IPS DF 19.7 (cell line): ENCODE measurements at places on chromosomes 16 and 17.

DNA sequence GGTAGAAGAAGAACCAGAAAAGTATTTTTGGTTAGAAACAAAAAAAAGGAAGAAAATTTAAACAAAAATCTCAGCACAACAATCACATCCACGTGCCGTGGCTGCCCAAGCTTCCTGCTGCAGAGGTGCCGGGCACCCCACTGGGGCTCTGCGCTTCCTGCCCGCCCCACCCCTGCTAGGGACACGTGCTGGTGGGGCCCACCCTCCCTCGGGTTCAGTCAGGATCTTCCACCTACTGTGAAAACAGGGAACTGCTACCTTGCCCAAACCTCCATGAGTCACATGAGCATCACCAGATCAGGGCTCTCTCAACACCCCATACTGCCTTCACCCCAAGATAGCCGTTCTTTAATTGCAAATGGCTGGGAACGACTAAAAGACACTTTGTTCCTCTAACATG lies 24.4 kb upstream of the CYTH1 start:
- DNase-seq: no peak

GRCh38 chr17:61065263-61065773 lies 334.3 kb upstream of the TBX2 start:
- DNase-seq: no peak

DNA sequence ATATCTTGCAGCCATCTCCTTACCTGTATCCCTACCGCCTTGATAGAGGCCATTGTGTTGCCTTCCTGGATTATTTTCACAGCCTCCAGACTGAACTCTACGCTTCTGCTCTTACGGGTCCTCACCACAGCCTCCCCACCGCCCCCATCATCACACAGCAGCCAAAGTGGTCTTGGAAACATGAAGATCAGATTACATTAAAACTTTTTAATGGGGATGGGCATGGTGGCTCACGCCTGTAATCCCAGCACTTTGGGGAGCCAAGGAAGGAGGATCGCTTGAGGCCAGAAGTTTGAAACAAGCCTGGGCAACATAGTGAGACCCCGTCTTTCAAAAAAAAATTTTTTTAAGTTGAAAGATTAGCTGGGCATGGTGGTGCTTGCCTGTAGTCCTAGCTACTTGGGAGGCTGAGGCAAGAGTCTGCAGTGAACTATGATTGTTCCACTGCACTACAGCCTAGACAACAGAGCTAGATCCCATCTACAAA lies 150.5 kb downstream of the NPIPB5 start:
- no peak for DNase-seq

- DNase-seq: no peak
Measured at GRCh38 chr17:17041018-17041521, 1.2 kb upstream of the MPRIP start.

DNA sequence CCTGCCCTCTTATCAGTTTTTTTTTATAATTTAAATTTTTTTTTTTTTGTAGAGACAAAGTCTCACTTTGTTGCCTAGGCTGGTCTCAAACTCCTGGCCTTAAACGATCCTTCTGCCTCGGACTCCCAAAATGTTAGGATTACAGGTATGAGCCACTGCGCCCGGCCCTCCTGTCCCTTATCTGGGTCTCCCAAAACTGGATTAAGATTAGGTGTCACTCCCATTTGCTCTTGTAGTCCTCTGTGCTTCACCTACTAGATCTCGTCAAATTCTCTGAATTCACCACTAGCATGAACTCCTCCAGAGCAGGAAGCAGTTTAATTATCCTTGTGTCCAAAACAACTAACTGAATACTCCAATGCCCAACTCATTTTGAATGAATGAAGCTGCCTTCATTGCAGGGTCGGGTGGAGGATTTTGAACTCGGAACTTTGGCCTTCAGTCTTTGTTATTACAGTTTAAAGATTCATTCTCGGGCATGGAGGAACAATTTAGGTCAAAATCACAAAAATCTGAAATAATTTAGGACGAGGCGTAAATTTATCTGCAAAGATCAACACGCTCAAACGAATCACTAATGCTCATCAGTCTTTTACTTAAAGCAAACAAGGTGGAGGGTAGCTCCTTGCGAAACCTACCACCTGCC lies 802 bp upstream of the ATXN2L start:
- no peak for DNase-seq

DNA sequence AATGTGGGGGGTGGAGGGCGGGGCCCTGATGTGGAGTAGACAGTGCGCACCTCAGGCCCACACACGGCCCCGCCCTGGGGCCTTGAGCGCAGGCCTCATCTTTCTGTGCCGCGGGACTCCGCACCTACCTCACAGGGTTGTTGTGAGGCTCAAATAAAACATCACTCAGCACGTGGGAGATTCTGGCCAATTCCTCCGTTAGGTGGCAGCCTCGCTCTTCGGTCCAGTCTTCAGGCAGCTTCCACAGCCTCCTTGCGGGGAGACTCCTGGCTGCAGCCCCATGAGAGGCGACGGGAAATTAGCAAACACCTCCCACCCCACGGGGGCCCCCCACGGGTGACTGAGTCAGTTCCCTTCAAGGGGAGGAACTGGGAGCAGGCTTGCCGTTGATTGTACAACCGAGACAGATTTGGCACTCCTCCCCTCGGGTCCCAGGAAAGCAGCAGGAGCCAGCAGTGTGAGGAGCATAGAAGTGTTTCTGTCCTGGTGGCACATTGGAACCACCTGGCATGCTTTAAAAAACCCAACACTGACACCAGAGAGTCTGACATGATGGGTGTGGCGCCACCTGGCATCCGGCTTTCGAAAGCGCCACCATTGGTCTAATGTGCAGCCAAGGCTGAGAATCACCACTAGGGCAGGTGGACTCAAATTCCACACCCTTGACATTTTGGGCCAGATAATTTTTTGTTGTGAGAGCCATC lies 7.6 kb downstream of the MRM1 start:
- no peak for DNase-seq

- no peak for DNase-seq
Measured at GRCh38 chr17:77740481-77740880, 218.0 kb upstream of the TNRC6C start.

DNA sequence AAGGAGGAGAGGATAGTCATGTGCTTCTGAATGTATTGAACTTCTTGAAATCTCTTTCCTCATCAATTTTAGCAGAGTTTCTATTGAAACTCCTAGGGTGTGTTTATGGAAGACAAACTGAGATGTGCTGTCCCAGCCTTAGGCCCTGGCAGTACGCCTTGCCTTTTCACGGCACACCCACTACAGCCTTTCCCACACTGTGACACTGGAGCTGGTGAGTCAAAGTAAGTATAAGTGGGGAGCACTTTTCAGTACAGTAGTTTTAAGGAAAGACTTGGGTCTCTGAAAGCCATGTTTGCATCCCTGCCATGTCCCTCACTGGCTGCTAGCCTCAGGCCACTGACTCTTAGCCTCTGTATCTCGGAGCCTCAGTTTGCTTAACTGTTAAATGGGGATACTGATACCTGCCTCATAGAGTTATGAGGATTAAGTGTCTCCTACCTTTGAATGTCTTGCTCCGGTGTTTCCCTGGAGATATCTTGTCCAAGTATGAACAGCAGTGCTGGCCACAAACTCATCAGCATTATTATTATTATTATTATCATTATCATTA lies 144.7 kb upstream of the CRHR1 start:
- no peak for DNase-seq

- DNase-seq: no peak
Measured at GRCh38 chr17:10156948-10157607, 41.3 kb downstream of the GAS7 start.

DNA sequence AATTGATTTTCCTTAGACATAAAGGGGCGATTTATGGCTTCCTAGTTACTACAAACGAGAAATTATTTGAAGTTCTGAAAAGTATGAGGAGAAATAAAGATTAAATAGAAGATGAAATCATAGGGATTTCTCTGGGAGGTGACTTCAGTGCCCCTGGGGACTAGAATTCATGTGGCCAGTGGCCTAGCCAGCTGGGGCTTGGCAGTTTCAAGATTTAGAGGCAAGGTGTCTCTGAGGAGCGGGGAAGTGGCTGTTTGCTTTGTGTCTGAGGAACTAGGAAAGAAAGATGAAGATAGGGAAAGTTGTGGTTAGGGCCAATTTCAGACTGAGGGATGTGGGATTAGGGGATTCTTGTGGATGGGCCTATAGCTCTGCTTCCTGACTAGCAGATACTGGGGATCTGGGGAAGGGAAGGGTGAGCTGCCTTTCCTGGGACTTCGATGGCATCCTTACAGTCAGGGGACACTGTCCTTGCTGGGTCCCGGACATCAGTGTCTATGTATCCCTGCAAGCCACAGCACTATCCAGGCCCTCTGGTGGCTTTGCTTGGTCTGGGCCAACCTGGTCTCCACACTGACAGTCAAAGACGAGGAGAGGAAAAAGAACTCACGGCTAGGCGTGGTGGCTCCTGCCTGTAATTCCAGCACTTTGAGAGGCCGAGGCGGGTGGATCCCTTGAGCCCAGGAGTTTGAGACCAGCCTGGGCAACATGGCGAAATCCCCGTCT lies 22.4 kb upstream of the MEOX1 start:
- DNase-seq: no peak

- DNase-seq: no peak
Measured at GRCh38 chr17:7045492-7046126, 1.7 kb upstream of the SLC16A11 start.

DNA sequence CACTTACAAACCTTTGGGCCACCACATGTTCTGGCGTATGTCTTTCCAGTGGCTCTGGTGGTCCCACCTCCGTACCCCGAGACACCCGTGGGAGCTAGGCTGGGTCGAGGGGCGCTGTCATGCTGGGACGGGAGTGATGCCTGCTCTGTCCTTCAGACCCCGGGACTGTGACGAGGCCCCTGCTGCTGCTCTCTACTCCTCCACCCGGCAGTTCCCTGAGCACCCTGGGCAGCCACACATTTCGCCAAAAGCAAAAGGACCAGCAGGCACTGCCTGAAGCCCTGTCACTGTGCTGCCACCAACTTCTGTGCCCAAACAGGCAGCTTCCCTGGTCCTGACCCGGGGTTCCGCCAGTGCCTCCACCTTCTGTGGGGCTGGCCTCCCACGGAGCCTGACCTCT lies 15.5 kb downstream of the DOC2B start:
- no peak for DNase-seq

GRCh38 chr16:67860589-67861398 lies 12.1 kb upstream of the EDC4 start:
- no peak for DNase-seq

GRCh38 chr17:17781591-17782496 lies 54.9 kb downstream of the SREBF1 start:
- DNase-seq: no peak

DNA sequence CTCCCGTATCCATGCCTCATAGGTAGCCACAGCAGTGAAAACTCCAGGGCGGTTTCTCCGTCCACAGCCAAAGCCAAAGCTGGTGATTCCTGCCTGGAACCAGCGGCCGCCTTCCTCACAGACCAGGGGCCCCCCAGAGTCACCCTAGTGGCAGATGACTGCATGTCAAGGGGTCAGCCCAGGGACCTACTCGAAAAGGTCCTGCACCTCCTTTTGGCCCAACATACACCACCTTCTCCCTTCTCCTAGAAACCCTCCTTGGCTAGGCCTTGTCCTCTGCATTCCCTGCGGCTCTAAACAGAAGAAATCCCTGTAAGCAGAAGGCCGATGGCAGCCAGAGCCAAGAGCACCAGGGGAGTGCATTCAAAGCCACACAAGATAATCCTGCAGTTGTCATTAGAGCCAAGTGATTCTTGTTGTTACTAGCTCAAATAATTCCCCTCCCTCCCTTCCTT lies 6.1 kb downstream of the PRSS36 start:
- no peak for DNase-seq

DNA sequence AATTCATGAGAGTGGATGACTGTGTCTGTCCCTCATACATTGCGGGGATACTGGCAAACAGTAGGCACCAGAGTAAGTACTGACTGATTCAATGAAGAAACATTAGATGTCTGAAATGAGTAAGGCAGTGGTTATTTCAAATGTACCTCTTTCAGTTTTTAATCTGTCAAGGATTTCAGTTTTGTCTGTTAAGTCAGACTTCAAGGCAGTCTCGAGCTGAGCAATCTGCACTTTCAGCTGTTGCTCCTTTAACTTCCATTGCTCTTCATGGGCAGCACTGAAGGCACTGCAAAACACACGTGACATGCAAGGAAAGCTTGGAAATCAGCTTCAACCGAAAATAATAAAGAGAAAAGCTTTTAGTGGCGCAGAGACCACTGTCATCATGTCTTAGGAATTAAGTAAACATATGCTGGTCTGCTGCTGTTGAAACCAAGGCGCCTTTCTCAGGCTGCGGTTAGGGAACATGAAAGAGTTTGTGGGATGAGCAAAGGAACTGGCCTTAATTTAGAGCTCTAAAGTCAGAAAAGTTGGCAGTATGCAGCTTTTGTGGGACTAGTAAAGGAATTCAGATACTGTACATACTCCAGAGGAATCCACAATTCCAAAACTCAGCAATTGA lies 38.8 kb downstream of the RPGRIP1L start:
- no peak for DNase-seq

GRCh38 chr17:76541739-76542454 lies 2.1 kb downstream of the PRCD start:
- DNase-seq: no peak

- no peak for DNase-seq
Measured at GRCh38 chr16:62035115-62036092, 834 bp downstream of the CDH8 start.

GRCh38 chr17:69757688-69758430 lies 317.2 kb upstream of the KCNJ16 start:
- no peak for DNase-seq

DNA sequence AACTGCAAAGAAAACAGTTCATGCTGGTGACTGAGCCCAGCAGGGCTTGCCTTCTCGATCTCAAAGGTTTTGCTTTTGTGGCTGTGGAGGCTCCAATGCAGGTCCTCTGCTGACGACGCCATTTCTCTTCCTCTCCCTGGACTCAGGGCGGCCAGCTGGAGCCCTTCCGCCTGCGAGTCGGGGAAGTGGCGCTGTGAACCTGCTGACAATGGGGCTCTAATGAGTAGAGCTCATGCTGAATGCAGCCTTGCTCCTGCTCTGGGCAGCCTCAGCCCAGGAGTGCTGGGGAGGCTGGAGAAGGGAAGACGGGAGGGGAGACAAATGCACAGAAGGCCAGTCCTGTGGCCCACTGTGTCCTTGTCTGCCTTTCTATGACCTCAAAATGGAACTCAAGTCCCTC lies 43.8 kb downstream of the VAC14 start:
- DNase-seq: no peak

DNA sequence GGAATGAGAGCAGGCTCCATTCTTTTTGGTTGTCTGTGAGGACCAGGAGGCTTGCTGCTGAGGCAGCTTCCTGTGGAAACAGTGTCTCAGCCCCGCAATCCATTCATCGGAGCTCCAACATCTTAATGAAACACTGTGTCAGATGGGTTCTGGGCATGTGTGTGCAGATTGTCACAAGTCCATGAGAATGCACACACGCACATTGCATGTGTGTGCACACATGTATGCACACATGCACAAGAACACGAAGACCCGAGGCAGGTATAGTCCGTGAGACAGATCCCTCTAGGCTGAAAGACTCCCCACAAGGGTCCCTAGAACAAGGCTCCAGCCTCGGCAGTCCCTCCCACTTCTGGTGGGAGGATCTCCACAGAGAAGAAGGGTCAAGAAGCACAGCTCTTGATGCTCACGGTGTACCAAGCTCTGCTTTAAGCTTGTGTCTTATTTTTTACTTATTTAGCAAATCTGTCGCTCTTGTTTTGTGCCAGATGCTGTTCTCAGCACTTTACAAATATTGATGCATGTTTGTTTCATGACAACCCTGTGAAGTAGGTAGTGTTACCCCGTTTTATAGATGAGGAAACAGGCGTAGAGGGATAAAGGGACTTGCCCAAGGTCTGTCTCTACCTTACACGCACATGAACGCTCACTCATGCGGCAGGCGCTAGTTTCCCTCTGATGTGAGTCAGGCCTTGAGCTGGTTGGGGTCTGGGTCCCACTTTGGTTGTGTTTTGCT lies 213.1 kb downstream of the SEC14L1 start:
- DNase-seq: no peak
